ENCODE measurements at places on chromosomes 4 and X.

GRCh38 chr4:94530073-94530472 lies 78.3 kb downstream of the PDLIM5 start:
- no peak for DNase-seq

GRCh38 chrX:107167163-107167921 lies 38.9 kb downstream of the NUP62CL start:
- no peak for DNase-seq

GRCh38 chr4:153008578-153009199 lies 72.6 kb downstream of the FHDC1 start:
- DNase-seq = no peak

DNA sequence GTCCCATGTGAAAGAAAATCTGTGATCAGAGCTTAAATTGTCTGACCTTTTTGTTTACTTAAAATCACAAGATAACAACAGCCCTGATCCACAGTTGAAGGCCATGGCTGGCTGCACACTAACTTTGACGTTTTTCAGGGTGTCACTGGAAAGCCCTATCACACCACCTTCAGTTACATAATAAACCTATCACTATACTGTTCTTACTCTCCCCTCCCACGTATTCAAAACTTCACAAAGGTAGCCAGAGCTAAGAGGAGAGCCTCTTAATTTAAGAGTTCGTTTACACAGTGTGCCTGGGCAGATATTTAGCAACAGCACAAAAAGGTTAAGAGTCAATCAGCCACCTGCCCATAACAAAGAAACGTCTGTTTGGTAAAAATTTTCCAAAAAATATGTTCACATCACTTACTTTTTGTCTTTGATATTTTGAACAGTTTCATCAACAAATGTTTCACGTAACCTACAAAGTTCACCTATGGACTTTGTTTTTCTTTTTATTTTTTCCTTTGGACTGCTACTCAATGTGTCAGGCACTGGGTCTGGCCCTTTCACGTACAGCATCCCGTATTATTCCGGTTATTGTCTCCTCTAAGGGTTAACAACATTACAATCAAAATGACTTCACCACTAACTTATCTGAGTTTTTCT lies 25.0 kb downstream of the RFC1 start:
- no peak for DNase-seq

DNA sequence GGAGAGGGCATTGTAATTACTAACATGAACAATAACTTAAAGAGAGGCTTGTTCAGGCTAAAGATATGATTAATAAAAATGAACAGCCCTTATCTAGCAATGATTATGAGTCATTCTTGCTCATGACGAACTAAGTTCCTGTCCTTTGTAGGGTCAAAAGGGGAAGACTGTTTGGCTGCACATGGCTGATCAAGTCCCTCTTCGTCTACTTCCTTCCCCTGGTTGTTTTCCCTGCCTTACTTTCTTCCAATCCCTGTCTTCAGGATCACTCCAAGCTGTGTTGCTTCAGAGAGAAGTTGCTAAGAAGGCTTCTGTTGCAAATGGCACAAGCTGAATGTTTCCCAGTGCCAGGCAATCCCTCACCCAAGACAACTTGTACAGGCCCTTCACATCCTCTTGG lies 115.0 kb upstream of the HS3ST1 start:
- no peak for DNase-seq
